Left lobe of liver (tissue), 2 donors: ENCODE measurements at places on chromosomes 11 and 22. TPM values are rescaled to one million over a fixed set of nuclear protein-coding genes. Genes with fewer than 3 reads are reported as not detected.

DNA sequence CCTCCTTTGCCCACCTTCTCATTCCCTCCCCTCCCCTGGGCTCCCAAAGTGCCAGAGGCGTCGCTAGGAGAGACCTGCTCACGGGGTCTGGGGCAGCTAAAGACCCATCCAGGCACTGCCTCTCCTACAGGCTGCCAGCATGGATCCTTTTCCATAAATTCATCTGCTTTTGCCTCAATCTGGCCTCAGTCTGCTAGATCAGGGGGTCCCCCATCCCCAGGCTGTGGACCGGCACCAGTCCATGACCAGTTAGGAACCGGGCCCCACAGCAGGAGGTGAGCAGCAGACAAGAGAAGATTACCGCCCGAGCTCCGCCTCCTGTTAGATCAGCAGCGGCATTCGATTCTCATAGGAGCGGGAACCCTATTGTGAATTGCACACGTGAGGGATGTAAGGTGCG is 12.3 kb downstream of the LTO1 start:
- DNase-seq: no peak

- no peak for DNase-seq
These were observed 82.8 kb downstream of the CABIN1 start for GRCh38 chr22:24093855-24094254.

GRCh38 chr11:61027141-61027840 is 55.8 kb downstream of the CD6 start:
- no peak for DNase-seq

- no peak for DNase-seq
These were observed 7.7 kb upstream of the NPAS4 start for GRCh38 chr11:66413167-66413566.

- peak; percentile 28 for DNase-seq
These were observed 54.4 kb upstream of the EMID1 start for GRCh38 chr22:29151316-29151715.

GRCh38 chr22:22773979-22774604 is 113.5 kb upstream of the IGLL5 start:
- no peak for DNase-seq

The CRYBB1 gene
- not detected for total RNA-seq

The CD151 gene
- 120 TPM for total RNA-seq
